Ureter (tissue), 1 donor: ENCODE measurements at places on chromosomes 7 and 10. TPM values are rescaled to one million over a fixed set of nuclear protein-coding genes. Genes with fewer than 3 reads are reported as not detected.

GRCh38 chr10:122500194-122500593 lies 38.8 kb downstream of the HTRA1 start:
- no peak for DNase-seq

GRCh38 chr7:82015751-82016150 lies 245.9 kb upstream of the HGF start:
- no peak for DNase-seq

- peak; percentile 67 for DNase-seq
These were observed at the start of gene ECHDC3 for GRCh38 chr10:11742009-11742778. Gene ECHDC3 (plus strand): TSS chr10:11742382. CDS start chr10:11742577, 195 bp downstream.

DNA sequence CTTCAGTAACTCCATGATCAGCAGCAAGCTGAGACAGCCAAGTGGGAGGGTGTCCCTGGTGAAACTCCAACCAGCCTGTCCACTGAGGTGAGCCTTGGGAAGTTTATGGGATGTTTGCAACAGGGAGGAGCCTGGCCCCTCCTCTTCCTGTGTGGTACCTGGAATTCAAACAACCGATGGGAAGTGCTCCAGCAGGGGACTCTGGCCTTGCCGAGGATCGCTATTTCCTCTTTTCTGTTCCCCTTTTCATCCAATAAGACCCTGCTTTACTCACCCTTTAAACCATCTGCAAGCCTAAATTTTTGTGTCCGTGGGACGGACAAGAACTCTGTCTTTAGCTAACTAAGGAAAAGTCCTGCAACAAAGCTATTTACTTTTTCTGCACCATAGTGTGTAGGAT lies 491.1 kb upstream of the ZMIZ1 start:
- no peak for DNase-seq

- DNase-seq = peak; percentile 31
These were observed 22.6 kb downstream of the POLL start for GRCh38 chr10:101565370-101565900.

GRCh38 chr7:143906895-143907294 lies 4.9 kb upstream of the TCAF1 start:
- no peak for DNase-seq

The OIT3 gene
- 0.23 TPM for total RNA-seq

- DNase-seq = no peak
These were observed 6.2 kb downstream of the WNT8B start for GRCh38 chr10:100468978-100469377.

The SND1 gene
- total RNA-seq = 208 TPM

The CYP3A7 gene
- total RNA-seq = 0.75 TPM

DNA sequence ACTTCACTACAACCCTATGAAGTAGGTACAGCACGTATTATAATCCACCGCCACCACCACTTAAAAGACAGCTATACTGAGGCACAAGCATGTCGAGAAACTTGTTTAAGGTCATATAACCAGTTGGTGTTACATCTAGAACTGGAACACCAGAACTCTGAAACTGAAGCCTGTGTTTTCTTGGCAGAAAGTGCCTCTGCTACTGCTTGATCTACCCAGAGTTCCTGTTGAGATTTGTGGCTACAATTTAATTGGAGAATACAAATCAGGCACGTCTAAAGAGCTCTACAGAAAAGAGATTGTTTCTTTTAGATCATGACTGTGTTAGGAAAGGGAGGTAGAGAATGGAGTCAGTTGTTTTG lies 4.3 kb upstream of the ADD3 start:
- no peak for DNase-seq

The NPFFR1 gene
- total RNA-seq = 0.05 TPM

The ZC3HAV1L gene
- total RNA-seq = 16.2 TPM

The STAG3 gene
- total RNA-seq = 1.9 TPM

The FFAR4 gene
- total RNA-seq = 0.13 TPM

DNA sequence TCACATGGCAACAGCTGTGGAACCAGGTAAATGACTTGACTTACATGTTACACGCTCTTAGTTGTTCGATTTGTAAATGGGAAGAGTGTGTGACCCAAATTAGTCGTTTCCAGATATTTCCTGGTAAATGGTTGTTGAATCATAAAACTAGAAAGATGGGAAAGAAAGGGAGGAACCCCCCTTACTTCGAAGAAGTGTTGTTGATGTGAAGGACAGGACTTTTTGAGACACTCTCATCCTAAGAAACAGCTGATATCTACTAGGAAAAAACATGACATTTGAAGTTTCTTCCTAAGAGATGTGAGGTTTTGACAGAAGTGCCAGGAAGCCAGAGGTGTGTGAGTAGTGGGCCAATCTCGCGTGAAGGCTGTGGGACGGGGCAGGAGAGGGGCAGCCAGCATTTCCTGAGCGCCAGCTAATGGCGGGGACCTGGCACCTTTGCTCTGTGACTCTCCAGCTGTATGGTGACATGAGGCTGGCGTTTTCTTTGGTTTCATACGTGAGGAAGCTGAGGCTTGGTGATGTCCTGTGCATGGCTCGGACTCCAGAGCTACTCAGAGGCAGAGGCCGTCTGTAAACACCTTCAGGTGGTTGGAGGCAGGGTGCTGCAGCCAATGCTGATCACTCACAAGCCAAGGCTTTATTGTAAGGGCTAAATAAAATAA lies 53.7 kb downstream of the IKZF1 start:
- DNase-seq = no peak

GRCh38 chr10:77392851-77393250 lies 244.8 kb downstream of the KCNMA1 start:
- DNase-seq = no peak

GRCh38 chr7:151520419-151521261 lies 945 bp upstream of the RHEB start:
- peak; percentile 68 for DNase-seq

- DNase-seq = no peak
These were observed 18.5 kb downstream of the STRIP2 start for GRCh38 chr7:129452589-129453231.
